Activated CD4-positive, alpha-beta T cell treated with anti-CD3 and anti-CD28 coated beads, Interleukin-2, amount 50 U/mL, for 4 hours (primary cell): ENCODE measurements at places on chromosomes 5 and 9.

GRCh38 chr5:36919238-36919637, 42.7 kb downstream of the NIPBL start:
- no peak for DNase-seq

DNA sequence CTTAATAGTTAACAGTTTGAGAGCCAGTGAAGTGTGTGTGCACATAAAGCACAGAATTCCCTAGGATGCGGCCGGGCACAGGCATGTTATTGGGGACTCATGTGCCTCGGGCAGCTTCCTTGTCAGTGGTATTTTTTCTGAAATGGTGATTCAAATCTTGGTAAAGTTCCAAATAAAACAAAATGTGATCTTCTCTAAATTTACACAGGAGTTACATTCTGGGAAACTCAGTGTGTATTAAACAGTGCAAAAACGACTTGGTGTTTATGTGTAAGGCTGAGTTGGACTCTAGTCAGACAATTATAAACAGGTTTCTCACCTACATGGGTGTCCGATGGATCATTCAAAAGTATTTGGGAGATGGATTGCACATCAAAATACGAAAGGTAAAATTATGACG, 48.9 kb downstream of the BOD1 start:
- no peak for DNase-seq

GRCh38 chr9:17135295-17136160, 688 bp downstream of the CNTLN start:
- no peak for DNase-seq

GRCh38 chr5:133706506-133707430, 94.4 kb upstream of the FSTL4 start:
- no peak for DNase-seq

GRCh38 chr5:130155345-130156011, 251.2 kb downstream of the CHSY3 start:
- DNase-seq = no peak

DNA sequence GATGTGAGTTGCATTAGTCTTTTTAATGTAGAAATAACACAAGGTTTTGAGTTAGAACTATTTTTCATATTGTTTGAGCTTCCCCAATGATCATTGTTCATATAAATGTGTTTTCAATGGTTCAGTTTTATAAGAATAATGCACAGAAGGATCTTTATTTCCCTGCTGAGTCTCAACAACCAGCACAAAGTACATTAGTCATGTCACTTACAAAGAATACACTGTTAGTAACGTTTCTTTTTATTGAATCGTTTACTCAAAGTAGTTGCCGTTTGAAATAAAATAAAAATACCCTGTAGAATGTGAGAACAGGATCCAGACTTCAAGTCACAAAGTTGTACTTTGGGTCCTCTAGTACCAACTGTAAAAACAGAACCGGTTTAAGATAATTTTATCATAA, 41.5 kb downstream of the ERCC8 start:
- DNase-seq = no peak

- DNase-seq = peak; percentile 25
Measured at GRCh38 chr9:135343837-135344522, 135.6 kb upstream of the PPP1R26 start.

- no peak for DNase-seq
Measured at GRCh38 chr9:104921067-104921741, 6.8 kb downstream of the ABCA1 start.

- no peak for DNase-seq
Measured at GRCh38 chr9:72338631-72339030, 26.4 kb downstream of the ZFAND5 start.

DNA sequence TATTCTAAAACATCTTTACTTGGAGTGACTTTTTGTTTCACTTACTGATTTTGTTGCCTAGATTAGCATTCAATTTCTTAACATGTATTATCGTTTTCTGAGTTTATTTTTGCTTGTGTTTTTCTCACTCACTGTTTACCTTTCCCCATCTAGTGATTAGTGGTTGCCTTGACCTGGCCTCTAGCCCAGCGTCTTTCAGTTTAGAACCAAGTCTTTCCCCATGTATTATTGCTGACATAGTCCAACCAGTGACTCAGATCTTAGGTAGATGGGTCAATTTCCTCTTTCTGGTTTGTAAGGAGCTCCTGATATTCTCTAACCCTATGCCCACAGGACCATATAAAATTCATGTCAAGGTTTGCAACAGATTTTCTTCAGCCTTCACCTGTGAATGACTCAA, 135.5 kb downstream of the PRR16 start:
- DNase-seq = no peak

GRCh38 chr5:137439645-137440044, 59.5 kb downstream of the SPOCK1 start:
- no peak for DNase-seq

DNA sequence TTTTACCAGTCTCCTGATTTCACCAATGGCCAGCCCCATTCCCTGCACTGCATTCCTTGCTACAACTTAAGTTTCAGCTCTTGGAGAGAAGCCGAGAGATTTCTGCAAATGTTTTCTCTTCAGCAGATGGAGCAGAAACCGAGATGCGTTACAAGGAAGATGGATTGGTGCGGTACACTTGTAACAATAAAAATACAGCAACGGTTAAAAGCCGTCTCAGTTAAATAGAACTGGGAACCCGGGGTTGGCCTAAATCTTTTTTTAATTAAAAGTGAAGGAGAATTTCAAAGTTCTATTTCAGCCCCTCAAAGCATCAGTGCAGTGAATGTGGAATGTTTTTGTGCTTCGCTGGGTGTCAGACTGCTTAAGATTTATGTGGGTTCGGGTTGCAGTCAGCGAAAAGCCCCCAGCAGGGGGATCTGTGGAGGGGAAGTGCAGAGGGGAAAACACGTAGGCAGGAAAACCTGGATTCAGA, 19.8 kb downstream of the BRINP1 start:
- no peak for DNase-seq

DNA sequence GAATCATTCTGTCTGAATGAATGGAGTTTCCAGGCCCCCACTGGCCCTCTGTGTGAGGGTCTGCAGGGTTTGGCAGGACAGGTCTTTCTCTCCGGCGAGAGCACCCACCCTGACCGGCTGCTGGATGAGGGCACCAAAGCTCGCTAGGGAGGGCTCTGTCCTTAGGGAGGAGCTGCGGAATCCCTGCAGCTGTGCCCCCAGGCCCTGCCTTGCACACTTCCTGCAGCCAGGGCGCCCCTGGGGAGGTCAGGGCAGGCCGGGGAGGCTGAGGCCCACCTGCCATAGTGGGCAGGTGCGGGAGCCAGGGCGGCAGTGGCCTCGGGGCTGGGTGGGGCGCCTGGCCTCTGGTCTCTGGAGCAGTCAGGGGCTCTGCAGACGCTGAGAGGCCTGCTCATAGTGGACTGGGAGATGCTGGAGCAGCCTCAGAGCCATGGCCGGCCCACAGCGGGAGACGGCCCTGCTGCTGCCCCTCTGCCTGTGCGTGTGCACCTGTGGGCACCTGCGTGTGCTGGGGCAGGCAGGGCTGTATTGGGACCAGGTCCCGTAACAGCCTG, 36.1 kb downstream of the EXOC3 start:
- no peak for DNase-seq

DNA sequence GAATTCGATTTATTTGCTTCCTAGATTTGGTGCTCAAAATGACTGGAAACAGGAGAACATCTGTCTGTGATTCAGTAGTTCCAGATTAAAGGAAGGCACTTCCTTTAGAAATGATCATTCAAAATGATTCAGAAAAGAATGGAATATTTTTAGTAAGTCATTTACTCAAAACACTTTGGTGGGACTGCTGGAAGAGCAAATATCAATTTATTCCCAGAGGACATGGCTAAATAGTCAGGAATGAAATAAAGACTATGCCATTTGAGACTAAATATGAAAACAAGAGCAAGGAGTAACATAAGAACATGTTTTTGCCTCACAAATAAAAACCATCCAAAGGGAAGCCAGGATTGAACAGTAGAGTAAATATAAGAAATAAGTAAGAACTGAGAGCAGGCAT, 138.6 kb upstream of the RASA1 start:
- DNase-seq = no peak

DNA sequence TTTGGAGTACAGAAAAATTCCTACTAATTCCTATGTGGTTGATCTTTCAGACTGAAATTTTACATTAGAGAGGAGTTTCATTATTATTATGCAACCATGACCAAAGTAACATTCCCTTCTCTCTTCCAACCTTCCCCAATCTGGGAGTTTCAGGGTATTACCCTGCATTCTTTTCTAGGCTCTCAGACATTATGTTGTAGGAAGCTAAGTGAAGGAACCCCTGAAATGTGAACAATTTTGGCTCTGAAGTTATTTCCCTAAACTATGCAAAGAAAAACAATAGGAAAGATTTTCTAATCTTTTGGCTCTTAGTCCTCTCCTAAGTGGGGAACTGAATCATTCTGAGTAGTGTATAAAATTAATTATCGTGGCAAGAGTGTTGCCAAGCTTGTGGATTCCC, 63.3 kb upstream of the ZFAND5 start:
- no peak for DNase-seq

- no peak for DNase-seq
Measured at GRCh38 chr9:120708526-120709224, 5.6 kb downstream of the MEGF9 start.

- DNase-seq = no peak
Measured at GRCh38 chr9:132011896-132012295, 67.8 kb downstream of the MED27 start.

DNA sequence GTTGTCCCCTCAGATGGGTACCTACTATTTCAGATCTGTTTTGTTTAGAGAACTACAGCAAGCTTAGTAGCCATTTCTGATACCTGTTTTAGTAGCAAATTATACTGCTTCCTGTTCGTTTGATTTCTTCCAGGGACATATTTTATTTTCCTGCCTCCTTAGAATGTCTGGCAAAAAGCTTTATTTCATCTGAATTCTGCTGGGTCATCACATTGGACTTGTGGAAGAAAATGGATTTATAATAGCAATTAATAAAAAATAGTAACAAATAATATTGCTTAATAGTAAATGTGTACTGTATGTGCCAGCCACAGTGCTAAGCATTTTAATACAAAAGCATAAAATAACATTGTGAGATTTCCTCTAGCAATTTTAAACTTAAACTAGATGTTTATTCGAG, 79.4 kb downstream of the SH3GL2 start:
- DNase-seq = no peak

DNA sequence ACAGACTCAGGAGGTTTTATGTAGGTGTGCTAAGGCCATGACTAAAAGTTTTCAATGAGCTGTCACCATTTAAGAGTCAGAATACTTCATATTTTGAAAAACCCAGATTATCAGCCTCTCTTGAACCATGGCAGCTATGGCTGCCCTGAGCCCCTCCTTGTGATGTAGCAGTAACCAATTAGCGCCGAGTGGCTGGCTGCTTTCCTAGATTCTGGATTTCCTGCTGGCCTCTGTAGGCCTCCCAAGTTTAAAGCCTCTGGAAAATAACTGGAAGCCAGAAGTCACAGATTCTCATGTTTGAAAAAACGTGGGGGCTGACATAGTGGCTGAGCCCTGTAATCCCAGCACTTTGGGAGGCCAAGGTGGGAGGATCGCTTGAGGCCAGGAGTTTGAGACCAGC, 25.5 kb downstream of the DAB2IP start:
- no peak for DNase-seq

DNA sequence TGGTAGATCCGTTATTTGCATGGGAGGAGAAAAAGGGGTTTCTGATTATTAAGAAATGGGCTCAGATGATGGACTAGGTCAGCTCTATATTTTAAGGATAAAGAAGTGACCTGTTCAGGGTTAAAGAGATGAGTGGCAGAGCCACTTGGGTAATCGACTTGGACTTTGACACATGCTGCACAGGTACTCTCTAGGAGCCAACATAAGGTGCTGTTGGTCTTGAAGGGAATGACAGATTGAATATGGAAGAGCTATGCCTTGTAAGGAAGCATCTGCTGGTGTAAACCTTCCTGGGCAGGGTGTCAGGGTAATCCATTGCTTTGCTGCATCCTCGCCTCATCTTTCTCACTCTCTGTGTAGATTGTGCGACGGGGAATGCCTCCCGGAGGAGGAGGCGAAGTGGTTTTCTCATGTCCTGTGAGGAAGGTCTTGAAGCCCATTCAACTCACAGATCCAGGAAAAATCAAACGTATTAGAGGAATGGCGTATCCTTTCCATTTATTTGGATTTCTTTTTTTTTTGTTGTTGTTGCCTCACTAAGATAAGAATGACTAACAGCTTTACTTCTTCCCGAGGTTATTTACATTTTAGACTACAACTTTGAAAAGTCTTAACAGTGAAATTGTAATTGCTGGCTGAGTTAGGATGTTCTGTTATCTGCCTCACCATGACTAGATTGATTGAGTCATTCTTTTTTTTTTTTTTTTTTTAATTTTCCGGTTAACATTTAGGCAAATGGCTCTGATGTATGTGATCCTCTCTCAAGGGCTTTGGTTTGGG, 41.2 kb downstream of the RCL1 start:
- no peak for DNase-seq

- DNase-seq = no peak
Measured at GRCh38 chr5:134086225-134086942, 28.1 kb upstream of the TCF7 start.

DNA sequence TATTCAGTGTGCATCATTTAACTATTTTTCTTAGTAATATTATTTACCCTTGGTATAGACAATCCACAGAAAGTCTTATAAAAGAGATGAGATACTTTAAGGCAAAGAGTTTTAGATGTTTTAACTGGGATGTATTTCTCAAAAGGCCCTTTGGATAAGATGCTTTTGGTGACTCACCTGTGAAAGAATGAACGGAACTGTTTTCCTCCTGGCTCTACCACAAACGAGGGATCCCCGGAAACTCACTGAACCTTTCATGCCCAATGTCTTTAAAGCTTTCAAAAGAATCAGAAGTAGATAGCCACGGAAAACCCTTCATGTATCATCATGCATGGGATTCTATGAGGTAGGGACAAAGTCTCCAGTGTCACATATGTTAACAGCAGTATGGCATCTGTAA, 1.6 kb downstream of the ZNF782 start:
- no peak for DNase-seq

- DNase-seq = no peak
Measured at GRCh38 chr9:68690088-68690487, 15.0 kb upstream of the PIP5K1B start.

GRCh38 chr5:109767997-109768396, 78.3 kb downstream of the MAN2A1 start:
- DNase-seq = no peak

GRCh38 chr9:23590276-23591000, 235.6 kb downstream of the ELAVL2 start:
- no peak for DNase-seq

DNA sequence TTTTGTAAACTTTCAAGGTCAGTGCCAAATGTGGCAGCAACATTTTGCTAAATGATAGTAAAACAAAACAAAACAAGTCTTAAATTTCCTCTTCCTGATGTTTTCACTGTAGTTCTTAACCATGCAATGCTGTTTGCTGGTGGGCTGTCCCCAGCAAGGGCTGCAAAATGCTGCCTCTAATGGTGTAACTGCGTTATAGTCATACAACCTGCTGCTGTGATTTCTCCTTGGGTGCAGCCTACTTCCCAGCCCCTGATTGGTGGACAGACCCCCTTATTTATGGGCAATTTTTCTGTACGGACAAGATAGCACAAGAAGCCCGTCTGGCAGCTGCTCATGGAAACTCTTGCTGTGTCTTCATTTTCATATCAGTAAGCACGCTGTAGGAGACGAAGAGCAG, 26.6 kb upstream of the PIP5K1B start:
- DNase-seq = no peak

- no peak for DNase-seq
Measured at GRCh38 chr5:67623078-67623477, 426.5 kb upstream of the CD180 start.
